Islet precursor cell (in vitro differentiated cells): ENCODE measurements at places on chromosomes 12 and 14.

DNA sequence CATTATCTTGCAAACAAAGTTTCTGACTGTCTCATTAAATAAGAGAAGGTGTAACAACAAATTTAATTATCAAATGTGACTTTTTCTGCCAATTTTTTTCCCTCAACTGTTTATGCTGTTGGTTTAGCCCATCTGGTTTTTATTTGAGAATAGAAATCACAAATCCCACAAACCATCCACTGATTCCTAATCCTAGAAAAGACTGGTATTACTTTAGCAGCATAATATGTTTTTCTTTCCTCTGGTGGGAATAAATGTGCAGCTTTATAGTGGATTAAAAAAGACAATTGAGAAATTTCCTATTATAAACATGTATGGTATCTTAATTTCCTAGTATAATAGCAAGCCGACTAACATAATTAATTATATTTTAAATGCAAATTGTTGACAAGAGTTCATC, 257.9 kb upstream of the FOXN3 start:
- no peak for DNase-seq

GRCh38 chr12:109632342-109632741, 58.7 kb downstream of the MVK start:
- no peak for DNase-seq

- no peak for DNase-seq
These were observed 6.8 kb downstream of the GLIPR1 start for GRCh38 chr12:75487308-75487707.

DNA sequence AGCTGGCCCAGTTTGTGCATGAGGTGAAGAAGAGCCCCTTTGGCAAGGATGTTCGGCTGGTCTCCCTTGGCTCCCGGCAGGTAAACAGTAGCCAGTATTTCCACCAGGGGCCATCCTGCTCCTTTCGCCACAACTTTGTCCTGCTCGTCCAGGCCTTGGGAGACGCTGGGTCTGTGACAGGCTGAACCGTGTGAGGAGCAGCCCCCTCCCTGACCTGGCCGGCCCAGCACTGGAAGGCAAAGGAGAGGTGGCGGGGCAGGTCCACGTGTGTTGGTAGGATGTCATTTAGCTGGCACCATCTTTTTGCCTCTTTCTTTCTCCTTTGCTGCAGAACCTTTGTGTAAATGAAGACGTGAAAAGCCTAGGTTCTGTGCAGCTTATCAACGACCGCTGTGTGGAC, 15.4 kb downstream of the DDX11 start:
- peak; percentile 40 for DNase-seq

- peak; percentile 84 for DNase-seq
These were observed 52.8 kb upstream of the ELK3 start for GRCh38 chr12:96141216-96141912.

DNA sequence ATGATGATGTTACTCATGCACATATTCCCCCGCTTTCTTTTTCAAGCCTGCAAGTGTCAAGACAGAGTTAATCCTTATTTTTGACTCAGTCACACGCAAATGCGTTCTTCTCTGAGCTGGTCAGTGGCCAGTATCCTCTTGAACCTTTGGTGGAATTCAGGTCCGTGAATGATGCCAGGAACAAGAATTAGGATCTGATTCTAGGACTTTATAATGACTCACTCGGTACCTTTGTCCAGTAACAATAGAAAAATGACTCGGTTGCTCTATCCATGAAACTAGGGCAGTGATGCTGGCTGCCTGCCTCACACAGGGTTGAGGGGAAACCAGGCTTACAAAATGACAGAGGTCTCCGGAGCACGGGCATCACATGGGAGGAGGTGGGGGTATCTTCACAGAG, 185.8 kb upstream of the NUDT4 start:
- DNase-seq: no peak

DNA sequence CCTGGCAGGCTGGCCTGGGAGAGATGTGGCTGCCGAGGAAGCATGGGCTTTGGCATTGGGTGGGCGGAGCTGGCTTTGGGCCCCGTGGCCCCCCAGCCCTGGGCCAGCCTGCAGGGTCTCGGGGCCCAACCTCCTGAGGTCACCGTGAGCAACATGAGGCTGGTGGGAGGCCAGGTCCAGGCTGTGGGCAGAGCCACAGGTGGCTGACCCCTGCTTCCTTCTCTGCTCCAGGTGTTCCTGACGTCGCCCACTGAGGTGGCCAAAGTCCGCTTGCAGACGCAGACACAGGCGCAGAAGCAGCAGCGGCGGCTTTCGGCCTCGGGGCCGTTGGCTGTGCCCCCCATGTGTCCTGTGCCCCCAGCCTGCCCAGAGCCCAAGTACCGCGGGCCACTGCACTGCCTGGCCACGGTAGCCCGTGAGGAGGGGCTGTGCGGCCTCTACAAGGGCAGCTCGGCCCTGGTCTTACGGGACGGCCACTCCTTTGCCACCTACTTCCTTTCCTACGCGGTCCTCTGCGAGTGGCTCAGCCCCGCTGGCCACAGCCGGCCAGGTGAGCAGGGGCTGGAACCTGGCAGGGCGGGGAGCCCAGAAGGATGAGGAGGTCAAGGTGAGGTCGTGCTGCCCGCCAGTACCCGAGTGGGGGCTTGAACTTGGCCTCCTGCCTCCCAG, 5.5 kb downstream of the SLC25A47 start:
- DNase-seq: no peak
